ENCODE measurements at places on chromosomes 5 and 9.

- peak; percentile 52 for DNase-seq
These were observed 97.1 kb downstream of the SLC44A1 start for GRCh38 chr9:105341434-105342146.

GRCh38 chr5:142531977-142532780 lies 153.7 kb downstream of the FGF1 start:
- no peak for DNase-seq

DNA sequence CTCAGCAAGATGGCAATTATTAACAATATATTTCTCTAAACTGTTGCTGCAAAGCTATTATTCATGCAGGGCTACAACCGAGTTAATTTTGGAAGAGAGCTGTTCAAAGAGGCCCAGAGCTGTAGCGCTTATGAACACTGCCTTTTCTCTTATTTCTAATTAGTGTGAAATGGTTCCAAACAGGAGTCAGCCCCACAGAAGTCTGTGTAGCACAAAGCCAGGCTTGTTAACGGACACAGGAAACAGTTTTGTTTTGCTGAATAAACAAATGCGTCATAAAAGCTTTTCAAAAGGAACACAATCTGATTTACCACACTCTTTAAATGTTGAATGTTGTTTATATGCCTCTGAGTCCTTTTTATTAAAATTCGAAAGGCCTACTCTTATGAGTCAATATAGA lies 396.5 kb downstream of the ANXA1 start:
- no peak for DNase-seq

- no peak for DNase-seq
These were observed 84.1 kb upstream of the SLCO4C1 start for GRCh38 chr5:102380174-102380573.

DNA sequence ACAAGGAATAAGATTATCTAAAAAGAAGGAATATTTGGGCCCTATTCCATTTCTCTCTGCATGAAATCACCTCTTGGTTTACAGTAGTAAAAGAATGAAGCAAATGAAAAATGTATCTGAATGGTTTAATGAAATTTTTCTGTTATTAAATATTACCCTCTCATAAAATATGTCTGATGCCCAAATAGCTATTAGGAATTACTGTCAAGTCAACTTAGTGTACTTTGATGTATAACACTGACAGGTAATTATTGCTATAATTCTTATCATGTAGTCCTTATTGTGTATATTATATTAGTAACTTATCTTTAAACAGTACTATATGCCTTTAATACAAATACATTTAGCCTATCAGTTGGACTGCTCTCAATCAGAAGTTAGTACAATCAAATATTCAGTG lies 8.4 kb downstream of the MYOT start:
- DNase-seq = no peak

DNA sequence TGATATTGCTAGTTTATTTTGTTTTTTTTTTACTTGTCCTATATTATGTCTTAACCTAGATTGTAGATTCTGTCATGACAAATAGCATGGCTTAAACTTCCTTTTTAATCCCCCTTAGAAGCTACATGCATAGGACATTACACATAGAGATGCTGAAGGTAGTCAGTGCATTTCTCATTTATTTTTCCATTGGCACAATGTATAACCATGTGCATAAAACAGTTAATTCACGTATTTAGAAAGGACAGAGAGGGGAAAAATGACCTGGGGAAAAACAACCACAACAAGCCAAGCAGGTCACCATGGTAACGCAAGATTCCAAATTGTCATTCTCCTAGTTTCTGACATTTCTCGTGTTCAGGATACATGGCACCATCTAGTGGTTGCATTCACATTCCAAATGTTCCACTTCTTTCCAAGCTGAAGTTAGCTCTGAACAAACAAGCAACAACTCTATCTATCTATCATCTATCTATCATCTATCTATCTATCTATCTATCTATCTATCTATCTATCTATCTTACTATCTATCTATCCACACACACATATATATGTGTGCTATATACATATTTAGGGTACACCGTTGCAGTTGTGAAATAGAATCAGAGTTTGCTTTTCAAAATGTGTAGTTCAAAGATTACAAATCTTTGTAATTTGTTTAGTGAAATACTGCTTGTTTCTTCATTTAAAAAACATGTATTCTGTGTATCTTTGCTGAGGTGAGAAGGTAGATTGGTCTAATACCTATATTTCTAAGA lies 487.2 kb upstream of the ST8SIA4 start:
- DNase-seq = peak; percentile 46

GRCh38 chr5:130652176-130652575 lies 512.9 kb downstream of the HINT1 start:
- DNase-seq = peak; percentile 1

DNA sequence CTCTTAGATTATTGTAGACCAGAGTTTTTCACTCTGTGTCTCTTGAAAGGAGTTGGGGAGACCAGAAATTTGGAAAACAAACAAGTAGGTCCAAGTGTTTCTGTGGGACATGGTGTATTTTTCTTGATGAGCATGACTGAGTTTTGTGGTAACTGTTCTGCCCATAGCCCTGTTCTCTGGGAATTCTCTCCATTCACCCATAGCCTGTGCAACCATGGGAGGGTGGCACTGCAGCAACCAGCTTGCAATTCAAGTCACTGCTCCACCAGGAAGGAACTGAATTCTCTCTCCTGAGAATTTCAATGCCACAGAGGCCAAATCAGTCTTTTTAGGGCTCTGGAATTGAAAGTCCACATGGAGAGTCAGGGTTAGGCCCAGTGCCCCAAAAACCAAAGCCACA lies 475.3 kb upstream of the TRPC7 start:
- DNase-seq = no peak

GRCh38 chr9:135661816-135662560 lies 1.1 kb upstream of the LCN9 start:
- no peak for DNase-seq

GRCh38 chr9:21414220-21414940 lies 5.5 kb downstream of the IFNA8 start:
- no peak for DNase-seq

DNA sequence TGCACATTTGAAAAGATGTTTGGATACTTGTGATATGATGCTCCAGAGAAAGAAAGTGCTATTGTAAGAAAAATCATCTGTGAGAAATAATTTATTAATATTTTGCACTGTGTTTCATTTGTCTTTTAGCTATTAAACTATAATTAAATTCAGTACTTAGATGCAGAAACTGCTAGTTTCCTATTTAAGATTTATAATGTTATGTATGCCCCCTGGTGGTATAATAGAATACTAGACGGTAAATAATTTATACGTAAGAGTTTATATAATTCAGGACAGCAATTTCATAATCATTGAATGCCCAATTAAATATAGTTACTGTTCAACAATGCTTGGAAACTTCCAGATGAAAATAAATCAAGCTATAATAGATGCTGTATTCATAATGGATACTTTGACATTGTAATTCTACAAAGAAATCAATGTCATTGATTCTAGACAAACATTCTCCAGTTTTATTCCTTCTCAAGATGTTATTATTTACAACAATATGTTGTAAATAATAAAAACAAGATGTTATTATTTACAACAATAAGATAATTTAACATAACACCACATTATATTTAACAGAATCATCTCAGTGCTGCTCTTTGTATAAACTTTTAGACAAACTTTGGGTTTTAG lies 101.0 kb downstream of the TMEM232 start:
- peak; percentile 52 for DNase-seq

- DNase-seq = no peak
These were observed 24.0 kb downstream of the ENC1 start for GRCh38 chr5:74616236-74617146.

- DNase-seq = peak; percentile 31
These were observed 77.1 kb downstream of the MUSK start for GRCh38 chr9:110745676-110746075.

DNA sequence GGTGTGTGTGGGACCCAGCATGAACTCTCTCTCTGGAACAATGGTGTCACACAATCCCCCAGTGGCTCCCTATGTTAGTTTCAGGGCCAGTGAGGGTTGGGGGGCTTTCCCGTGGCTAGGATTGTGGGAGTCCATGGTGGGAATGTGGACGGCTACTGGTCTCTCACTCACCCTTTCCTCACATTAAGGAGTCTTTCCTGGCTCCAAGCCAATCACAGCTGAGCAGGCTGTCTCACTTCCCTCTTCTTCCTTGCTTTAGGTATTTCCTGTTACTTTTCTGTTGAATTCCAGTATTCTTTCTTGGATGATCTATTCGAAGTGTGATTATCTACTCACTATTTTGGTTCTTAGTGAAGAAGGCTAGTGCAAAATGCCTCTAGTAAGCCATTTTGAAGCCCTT lies 324.4 kb upstream of the MPDZ start:
- DNase-seq = no peak

- DNase-seq = no peak
These were observed 796.0 kb upstream of the CHD1 start for GRCh38 chr5:99724732-99725290.
